Adrenal gland (tissue), 19 donors: ENCODE measurements at places on chromosomes 6 and 20. TPM values are rescaled to one million over a fixed set of nuclear protein-coding genes. Genes with fewer than 3 reads are reported as not detected.
A peak's percentile ranks its signal among the peaks of the same experiment; 100 is the strongest.

The OR5V1 gene
- not detected for polyA plus RNA-seq

The OOEP gene
- polyA plus RNA-seq, result 0.13 TPM

The DPPA5 gene
- polyA plus RNA-seq, result not detected

The CDH26 gene
- polyA plus RNA-seq, result 0.27 TPM

The VSTM2L gene
- polyA plus RNA-seq, result 21.8 TPM

The ENPP1 gene
- polyA plus RNA-seq, result 2.1 TPM

The FHL5 gene
- 6.4 TPM for polyA plus RNA-seq

The CSNK2B gene
- polyA plus RNA-seq, result 236 TPM

The TFAP2D gene
- polyA plus RNA-seq, result not detected

The ZC2HC1B gene
- 0.32 TPM for polyA plus RNA-seq

- no peak overlapping the region for H3K4me3 ChIP-seq
- peak overlapping the region; percentile 92 for H3K27ac ChIP-seq
- H3K4me1 ChIP-seq, result peaks cover 22% of the 10 kb centered on the region
- DNase-seq, result peak; percentile 48
- no peaks in the 10 kb centered on the region for H3K27me3 ChIP-seq
Measured at GRCh38 chr20:50284811-50285375, 94.3 kb downstream of the CEBPB start.

GRCh38 chr6:6503191-6503590 lies 85.3 kb upstream of the LY86 start:
- H3K36me3 ChIP-seq, result no peaks in the 10 kb centered on the region
- DNase-seq, result peak; percentile 13
- H3K27ac ChIP-seq, result no peak overlapping the region
- no peaks in the 10 kb centered on the region for H3K27me3 ChIP-seq
- H3K4me3 ChIP-seq, result no peak overlapping the region

- H3K36me3 ChIP-seq, result no peaks in the 10 kb centered on the region
- H3K27me3 ChIP-seq, result no peaks in the 10 kb centered on the region
- H3K4me3 ChIP-seq, result no peak overlapping the region
- DNase-seq, result no peak
Measured at GRCh38 chr6:164415832-164416563, 893.4 kb downstream of the C6orf118 start.

DNA sequence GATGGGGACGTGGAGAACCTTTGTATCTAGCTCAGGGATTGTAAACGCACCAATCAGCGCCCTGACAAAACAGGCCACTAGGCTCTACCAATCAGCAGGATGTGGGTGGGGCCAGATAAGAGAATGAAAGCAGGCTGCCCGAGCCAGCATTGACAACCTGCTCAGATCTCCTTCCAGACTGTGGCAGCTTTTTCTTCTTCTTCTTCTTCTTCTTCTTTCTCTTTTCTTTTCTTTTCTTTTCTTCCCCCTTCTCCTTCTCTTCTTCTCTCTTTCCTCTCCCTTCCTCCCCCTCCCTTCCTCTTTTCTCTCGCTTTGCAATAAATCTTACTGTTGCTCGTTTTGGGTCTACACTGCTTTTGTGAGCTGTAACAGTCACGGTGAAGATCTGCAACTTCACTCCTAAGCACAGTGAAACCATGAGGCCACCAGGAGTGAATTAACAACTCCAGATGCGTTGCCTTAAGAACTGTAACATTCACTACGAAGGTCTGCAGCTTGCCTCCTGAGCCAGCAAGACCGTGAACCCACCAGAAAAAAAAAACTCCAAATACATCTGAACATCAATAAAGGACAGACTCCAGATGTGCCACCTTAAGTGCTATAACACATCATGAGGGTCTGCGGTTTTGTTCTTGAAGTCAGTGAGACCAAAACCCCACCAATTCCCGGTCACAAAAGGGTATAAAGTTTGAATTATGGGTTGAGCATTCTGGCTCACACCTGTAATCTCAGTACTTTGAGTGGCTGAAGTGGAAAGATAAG lies 19.6 kb upstream of the SERPINB1 start:
- no peaks in the 10 kb centered on the region for H3K36me3 ChIP-seq
- no peak overlapping the region for H3K4me3 ChIP-seq
- no peaks in the 10 kb centered on the region for H3K27me3 ChIP-seq
- DNase-seq, result no peak
- H3K4me1 ChIP-seq, result peaks cover 40% of the 10 kb centered on the region

DNA sequence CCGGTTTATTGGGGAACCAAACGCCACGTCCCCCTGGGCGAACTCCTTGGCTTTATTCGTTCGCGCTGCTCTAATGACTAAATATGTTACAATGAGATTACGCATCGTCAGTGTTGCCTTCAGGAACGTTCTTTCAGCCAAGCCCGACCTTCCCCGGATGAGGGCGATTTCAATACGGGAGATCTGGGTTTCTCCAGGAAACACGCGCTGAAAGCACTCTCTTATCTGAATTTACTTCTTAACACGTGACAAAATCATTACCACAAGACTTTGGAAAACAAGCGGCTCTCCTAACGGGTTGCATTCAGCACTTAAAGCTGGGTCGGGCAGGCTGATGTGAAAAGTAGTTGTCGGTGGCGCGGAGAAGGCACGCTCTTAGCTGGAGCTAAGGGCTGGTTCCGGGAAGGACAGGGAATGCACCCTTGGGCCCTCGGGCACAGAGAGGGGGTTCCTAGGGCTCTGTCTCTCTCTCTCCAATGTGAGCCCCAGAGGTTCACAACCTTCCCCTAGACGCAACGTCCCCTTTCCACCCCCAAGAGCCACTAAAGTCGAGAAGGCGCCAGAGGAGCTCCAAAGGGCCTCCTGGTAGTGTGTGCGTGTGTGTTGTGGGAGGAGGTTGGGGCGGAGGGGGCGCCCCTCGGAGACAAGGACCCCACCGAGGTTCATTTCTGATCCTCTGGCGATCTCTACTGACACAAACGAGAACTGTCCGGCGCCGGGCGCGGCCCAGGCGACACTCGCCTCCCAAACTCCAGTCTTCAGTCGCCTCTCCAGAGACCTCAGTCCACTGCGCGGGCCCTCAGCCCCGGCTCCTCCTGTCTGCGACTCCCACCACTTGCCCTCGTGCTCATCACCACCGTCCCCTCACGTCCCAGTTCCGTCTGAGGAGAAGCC lies 7.1 kb upstream of the NKX2-2 start:
- H3K4me3 ChIP-seq, result no peak overlapping the region
- no peak for DNase-seq
- H3K36me3 ChIP-seq, result no peaks in the 10 kb centered on the region
- no peak overlapping the region for H3K27ac ChIP-seq

- H3K4me3 ChIP-seq, result no peak overlapping the region
- H3K27me3 ChIP-seq, result no peaks in the 10 kb centered on the region
- no peak for DNase-seq
- no peak overlapping the region for H3K27ac ChIP-seq
Measured at GRCh38 chr6:101000341-101000740, 119.2 kb upstream of the ASCC3 start.

- DNase-seq, result peak; percentile 79
- H3K4me1 ChIP-seq, result no peaks in the 10 kb centered on the region
- H3K36me3 ChIP-seq, result no peaks in the 10 kb centered on the region
Measured at GRCh38 chr20:23156170-23156841, 70.2 kb upstream of the CD93 start.

GRCh38 chr20:4025679-4026078 lies 10.3 kb upstream of the RNF24 start:
- DNase-seq, result no peak
- H3K27me3 ChIP-seq, result no peaks in the 10 kb centered on the region
- H3K4me3 ChIP-seq, result no peak overlapping the region

GRCh38 chr20:18705490-18705889 lies 108.1 kb upstream of the SCP2D1 start:
- H3K27ac ChIP-seq, result no peak overlapping the region
- no peak overlapping the region for H3K4me3 ChIP-seq
- DNase-seq, result no peak
- H3K4me1 ChIP-seq, result no peaks in the 10 kb centered on the region

GRCh38 chr6:89940225-89941027 lies 46.2 kb downstream of the GJA10 start:
- H3K4me1 ChIP-seq, result no peaks in the 10 kb centered on the region
- H3K27ac ChIP-seq, result no peak overlapping the region
- H3K4me3 ChIP-seq, result no peak overlapping the region
- peak; percentile 89 for DNase-seq

DNA sequence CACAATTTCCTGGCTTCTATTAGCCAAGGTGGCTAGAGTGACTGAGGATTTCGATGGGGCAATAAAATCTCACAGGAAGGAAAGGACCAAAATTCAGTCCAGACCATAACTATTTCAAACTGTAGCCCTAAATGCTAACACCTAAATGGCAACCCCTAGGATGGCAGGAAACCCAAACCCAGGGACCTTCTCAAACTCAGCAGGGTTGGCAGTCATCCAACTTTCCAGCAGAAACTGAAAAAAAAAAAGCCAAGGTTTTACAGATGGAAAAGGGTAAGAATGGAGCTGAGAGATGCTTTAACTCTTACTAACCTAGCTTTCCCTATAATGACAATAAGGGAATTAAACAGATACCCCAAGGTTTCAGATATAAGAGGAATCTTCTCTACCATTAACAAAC lies 10.5 kb downstream of the IBTK start:
- no peak overlapping the region for H3K27ac ChIP-seq
- DNase-seq, result no peak
- peaks cover 29% of the 10 kb centered on the region for H3K4me1 ChIP-seq
- H3K36me3 ChIP-seq, result no peaks in the 10 kb centered on the region
- H3K4me3 ChIP-seq, result no peak overlapping the region

DNA sequence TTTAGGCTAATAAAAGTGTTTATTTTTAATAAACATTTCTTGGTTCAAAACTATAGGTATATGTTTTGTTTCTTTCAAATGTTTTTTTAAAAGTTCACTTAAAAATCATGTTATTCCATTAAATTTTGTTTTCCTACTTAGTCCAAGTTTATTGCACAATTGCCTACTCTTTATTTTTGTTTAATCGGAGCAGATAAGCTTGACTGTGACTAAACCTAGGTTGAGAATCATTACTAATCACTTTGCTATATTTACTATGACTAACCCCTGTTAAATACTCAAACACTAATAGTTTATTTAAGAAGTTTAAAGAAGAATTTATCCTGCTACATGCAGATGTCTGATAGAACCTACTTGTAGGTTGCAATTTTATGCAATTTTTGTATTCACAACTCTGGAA lies 18.8 kb downstream of the MAP3K4 start:
- no peaks in the 10 kb centered on the region for H3K36me3 ChIP-seq
- H3K4me3 ChIP-seq, result no peak overlapping the region
- H3K4me1 ChIP-seq, result peaks cover 24% of the 10 kb centered on the region

GRCh38 chr20:3129094-3129493 lies 30.6 kb downstream of the FASTKD5 start:
- H3K4me3 ChIP-seq, result no peak overlapping the region
- DNase-seq, result no peak
- no peaks in the 10 kb centered on the region for H3K4me1 ChIP-seq
- no peaks in the 10 kb centered on the region for H3K27me3 ChIP-seq
- H3K36me3 ChIP-seq, result no peaks in the 10 kb centered on the region

DNA sequence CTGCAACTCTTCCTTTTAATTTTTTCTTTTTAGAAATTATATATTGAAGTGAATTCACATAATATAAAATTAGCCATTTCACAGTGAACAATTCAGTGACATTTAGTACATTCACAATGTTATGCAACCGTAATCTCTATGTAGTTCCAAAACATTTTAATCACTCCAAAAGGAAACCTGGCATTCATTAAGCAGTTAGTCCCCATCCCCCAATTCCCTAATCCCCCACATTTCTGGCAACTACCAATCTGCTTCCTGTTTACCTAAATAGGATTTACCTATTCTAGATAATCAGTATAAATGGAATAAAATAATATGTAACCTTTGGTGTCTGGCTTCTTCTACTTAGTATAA lies 8.5 kb upstream of the DDX27 start:
- H3K4me3 ChIP-seq, result no peak overlapping the region
- no peaks in the 10 kb centered on the region for H3K4me1 ChIP-seq
- no peaks in the 10 kb centered on the region for H3K36me3 ChIP-seq

- H3K36me3 ChIP-seq, result no peaks in the 10 kb centered on the region
- peak overlapping the region; percentile 31 for H3K27ac ChIP-seq
- H3K4me3 ChIP-seq, result no peak overlapping the region
- no peaks in the 10 kb centered on the region for H3K4me1 ChIP-seq
- DNase-seq, result peak; percentile 35
Measured at GRCh38 chr6:118872726-118873125, 21.2 kb upstream of the ASF1A start.

DNA sequence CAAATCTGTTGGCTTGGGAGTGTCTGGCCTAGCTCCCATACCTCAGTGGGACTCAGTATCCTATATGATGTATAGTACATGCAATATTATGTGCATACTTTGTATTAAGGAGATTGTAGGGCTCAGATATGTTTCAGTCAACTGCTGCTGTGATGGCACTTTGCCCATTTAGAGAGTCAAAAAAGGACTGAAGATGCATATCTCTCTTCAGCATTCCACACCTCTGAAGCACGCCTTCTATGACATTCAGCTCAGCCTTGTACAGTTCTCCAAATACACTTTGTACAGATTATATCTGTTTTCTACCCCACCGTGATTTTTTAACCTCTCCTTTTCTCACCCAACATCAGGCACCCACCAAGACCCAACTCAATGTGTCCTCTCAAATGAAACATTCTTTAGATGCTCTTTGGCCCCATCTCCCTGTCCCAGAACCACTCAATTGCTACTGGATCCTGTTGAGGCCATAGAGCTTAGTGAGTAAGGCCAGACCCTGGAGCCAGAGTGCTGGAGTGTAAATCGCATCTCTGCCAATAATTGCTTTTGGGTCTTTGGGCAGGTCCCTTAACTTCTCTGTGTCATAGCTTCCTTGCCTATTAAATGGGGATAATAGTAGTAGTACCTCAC lies 15.6 kb downstream of the ENPP1 start:
- no peaks in the 10 kb centered on the region for H3K4me1 ChIP-seq
- H3K27ac ChIP-seq, result no peak overlapping the region
- no peaks in the 10 kb centered on the region for H3K27me3 ChIP-seq
- H3K4me3 ChIP-seq, result no peak overlapping the region
- no peaks in the 10 kb centered on the region for H3K36me3 ChIP-seq
- DNase-seq, result no peak

- H3K4me3 ChIP-seq, result no peak overlapping the region
- H3K27me3 ChIP-seq, result no peaks in the 10 kb centered on the region
- no peak overlapping the region for H3K27ac ChIP-seq
- H3K36me3 ChIP-seq, result no peaks in the 10 kb centered on the region
Measured at GRCh38 chr6:131694832-131695426, 6.3 kb downstream of the OR2A4 start.

GRCh38 chr6:27241443-27241842 lies 6.1 kb upstream of the PRSS16 start:
- H3K36me3 ChIP-seq, result no peaks in the 10 kb centered on the region
- DNase-seq, result no peak
- H3K27me3 ChIP-seq, result peaks cover 40% of the 10 kb centered on the region
- H3K4me1 ChIP-seq, result no peaks in the 10 kb centered on the region
- no peak overlapping the region for H3K4me3 ChIP-seq

DNA sequence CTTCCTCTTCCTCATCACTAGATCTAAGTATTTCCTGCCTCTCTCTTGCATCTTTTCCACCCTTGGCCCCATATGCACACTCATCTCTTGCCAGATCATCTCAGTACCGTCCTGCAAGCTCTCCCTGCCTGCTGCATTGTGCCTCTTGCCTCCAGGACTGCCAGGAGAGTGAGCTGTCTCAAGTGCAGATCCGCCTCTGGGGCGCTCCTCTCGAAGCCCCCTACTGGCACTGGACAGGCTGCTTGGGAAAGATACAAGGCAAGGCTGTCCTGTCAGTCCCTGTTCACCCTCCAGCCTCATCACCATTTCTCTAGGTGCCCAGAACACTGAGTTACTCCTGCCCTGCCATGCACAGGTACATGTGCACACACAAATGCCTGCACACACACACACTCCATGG lies 10.2 kb downstream of the SYNDIG1 start:
- no peaks in the 10 kb centered on the region for H3K4me1 ChIP-seq
- no peak overlapping the region for H3K4me3 ChIP-seq
- no peak overlapping the region for H3K27ac ChIP-seq
- no peaks in the 10 kb centered on the region for H3K27me3 ChIP-seq
- no peak for DNase-seq
